ENCODE measurements at places on chromosomes 1 and 21.

DNA sequence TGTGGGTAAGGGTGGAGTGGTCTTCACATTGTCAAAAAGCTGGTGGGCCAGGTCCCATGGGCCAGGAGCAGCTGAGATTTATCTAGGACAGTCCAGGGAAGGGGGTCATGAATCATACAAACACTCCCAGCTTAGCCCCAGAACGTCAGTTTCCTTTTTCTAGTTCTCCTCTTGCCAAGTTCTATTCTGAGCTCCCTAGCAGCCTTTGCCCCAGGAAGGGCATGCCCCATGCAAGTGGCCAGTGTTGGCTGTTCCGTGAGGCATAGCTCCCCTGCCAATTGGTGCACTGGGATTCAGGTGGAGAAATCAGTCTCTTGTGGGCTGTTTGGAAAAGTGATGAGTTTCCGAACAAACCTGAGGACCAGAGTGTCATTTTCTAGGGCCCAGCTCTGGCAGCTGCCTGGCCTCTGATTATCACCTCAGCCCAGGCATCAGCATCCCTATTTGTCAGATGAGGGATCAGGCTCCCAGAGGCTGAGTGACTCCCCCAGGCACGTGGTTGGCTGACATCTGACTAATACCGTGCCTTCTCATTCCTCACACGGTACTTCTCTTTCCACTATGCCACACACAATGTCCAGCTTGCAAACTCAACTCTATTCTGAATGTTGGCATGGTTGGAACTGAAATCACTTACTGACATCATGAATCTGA lies 14.2 kb upstream of the MYOM3 start:
- peak; percentile 32 for DNase-seq

DNA sequence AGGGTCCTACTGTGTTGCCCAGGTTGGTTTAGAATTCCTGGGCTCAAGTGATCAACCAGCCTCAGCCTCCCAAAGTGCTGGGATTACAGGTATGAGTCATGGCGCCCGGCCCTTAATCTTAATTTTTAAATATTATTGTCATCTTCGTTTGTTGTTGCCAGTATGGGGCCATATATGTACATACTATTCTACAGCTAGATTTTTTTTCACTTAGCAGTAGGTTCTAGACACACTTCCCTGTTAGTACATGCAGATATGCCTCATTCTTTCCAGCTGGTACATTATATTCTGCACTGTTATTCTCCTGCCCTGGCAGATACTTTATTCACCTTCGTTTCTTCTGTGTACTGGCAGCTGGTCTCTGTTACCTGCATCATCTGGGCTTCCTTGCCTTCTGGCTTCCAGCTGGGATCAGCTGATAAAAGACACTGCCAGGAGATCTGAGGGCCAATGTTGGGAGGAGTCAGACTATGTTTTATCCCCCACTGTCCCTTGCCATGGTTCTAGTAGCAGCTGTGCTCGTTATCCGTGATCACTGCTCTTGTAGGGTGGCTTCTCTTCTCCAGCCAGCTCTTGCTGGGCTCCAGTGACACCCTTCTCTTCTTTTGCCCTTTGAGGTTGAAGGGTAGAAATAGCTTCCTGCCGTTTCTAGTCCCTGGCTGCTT lies 24.7 kb downstream of the ST3GAL3 start:
- no peak for DNase-seq

DNA sequence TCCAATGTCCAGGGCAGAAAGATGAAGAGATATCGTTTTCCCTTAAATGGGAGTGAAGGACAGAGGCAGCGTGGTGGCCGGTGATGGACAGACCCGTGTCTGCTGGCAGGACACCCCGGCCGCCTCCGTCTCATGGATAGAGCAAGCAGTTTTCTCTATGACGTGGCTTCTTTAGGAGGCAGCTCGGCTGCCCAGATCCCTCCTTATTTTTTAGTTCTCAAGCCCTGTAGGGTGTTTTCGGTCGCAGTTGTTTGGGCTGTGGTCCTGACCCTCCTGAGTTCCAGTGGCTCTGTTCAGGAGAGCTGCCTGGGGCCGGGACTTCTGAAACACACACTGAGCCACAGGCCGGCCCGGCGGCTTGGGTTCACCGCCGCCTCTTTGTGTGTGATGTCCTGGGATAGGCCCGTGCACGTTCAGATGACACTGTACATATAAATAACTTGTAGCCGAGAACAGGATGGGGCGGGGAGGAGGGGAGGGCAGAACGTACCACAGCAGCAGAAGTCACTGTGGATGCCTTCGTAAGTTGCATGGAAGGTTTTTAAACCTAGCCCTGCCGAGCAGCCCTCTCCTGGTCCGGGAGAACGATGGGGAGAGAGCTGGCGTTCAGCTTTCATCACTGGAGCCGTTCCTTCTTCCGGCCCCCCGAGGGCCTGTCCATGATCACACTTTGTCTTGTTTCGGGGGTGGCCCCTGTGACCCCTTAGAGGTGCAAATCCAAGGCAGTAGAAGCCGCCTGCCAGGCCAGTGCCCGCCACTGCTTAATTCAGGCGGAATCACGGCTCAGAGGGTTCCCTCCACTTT lies 65.2 kb downstream of the SIK1 start:
- DNase-seq, result peak; percentile 60

DNA sequence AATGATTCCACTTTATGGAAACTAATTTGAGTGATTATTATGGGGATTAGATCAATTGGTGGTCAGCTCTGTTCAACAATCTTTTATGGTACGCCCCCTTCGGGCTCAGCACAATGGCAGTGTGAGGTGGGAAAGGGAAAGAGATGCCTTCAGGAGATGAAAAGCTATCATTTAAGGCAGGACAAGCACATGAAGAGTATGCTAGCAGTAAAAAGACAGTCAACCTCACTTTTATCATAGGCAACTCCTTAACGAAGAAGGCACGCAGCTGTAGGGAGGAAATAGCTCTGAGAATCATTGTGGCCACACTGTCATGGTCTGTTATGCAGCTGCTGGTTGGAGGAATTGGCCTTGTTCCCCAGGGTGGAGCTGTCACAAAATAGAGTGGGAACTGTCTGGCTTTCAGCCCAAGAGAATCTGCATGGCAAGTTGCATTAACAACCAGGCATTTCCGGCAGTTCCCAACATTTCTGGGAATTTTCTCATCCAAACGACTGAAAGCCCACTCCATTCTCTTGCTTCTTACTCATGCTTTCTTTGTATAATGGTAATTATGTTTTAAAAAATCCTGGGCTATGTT lies 54.4 kb upstream of the BCL10 start:
- DNase-seq, result peak; percentile 68

GRCh38 chr1:115768549-115768948 lies at the start of gene CASQ2:
TSS of gene CASQ2 (minus strand) at chr1:115768714. CDS start at chr1:115768541, 173 bp downstream.
- no peak for DNase-seq

GRCh38 chr1:9691691-9692090 lies 40.2 kb downstream of the PIK3CD start:
- no peak for DNase-seq

DNA sequence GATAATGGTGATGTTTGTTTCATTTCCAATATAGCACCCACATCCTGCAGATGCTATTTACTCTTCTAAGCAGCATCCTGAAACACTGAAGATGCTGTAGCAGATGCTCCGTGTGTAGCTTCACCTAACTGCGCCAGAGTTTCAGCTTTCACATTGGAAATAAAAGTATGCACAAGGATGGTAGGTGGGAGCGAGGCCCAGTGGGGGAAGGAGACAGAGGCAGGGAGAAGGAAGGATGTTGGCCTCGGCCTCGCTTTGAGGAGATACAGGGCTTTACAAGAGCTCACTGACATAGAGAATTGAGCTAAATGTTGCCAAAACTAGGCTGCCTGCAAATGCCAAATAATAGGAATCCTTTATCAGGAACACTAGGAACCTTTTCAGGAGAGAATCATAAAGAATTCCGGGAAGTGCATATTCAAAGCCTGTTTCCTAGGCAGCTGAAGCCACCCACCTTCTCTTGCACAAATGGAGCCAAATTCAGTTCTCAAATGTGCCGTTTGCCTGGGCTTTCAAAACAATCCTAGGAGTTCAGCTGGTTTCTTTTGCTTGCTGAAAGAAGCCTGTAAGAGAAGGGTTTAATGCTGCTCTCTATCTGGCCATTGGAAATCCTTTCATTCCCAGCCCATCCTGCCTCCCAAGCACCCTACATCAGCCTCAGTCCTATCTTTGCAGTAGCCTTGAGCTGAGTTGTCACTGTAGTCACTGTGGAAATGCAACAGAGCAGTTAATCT lies 135.4 kb upstream of the ATP1B1 start:
- DNase-seq, result no peak

DNA sequence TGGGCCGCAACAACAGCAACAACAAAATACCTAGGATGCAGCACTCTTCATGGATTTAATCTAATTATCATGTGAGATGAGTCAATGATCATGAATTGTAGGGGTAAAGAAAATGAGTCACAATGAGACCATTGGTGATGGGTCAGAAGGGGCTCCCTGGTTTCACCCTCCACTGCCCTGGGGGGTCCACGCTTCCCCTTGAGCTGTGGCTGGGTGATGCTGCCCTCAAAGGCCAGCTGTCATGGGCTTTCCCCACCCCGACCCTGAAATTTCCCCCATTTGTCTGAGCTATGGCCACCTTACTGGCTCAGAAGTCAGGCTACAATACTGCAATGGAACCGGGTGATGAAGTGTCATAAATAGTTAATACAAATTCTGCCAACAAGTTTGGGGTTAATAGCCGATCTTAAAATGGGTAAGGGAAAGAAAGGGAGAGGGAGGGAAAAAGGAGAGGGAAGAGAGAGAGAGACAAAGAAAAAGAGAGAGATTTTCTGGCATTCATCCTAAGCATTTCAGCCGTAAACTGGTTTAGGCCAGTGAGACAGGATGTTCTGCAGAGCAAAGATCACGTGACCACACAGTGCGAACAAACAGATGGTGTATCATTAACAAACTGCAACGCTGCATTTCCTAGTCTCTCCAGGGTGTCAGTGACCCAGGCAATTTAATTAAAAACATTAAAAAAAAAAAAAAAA lies 143.4 kb upstream of the ERRFI1 start:
- DNase-seq, result peak; percentile 15

- DNase-seq, result no peak
Measured at GRCh38 chr1:5914676-5915365, 77.4 kb downstream of the NPHP4 start.

DNA sequence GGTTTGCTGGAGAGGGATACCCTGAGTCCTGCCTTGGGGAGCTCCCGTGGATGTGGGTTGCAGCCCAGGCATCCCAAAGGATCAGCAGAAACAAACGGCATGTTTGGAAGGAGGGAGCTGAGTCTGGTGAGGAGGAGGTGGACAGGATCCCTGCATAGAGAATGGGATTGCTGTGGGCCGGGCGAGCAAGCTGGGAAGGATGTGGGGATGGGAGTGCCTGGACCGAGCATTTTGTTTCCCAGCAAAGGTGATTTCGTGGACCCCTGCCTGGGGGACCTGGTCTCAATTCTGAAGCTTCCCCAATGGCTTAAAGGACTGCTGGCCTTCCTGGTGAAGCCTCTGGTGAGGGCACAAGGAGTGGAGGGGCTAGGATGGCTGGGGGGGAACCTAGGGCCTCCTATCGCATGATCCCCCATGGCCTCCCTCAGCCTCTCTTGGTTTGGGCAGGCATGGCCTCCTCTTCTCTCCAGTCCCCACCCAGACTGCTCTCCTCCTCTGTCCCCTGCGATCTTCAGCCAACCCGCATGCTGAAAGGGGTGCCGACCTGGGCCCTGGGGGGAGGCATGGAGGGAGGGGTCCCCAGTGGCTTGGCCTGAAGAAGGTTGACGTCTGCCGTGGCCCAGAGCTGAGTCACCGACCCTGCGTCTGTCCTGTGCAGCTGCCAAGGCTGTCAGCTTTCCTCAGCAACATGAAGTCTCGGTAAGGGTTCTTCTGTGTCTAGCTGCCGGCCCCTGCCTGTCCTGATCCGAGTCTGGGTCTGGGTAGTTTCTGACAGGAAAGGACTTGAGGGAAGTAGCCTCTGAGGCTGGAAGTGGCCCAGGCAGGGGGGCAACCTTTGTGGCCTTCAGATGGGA lies 16.3 kb downstream of the FAAH start:
- DNase-seq, result no peak

DNA sequence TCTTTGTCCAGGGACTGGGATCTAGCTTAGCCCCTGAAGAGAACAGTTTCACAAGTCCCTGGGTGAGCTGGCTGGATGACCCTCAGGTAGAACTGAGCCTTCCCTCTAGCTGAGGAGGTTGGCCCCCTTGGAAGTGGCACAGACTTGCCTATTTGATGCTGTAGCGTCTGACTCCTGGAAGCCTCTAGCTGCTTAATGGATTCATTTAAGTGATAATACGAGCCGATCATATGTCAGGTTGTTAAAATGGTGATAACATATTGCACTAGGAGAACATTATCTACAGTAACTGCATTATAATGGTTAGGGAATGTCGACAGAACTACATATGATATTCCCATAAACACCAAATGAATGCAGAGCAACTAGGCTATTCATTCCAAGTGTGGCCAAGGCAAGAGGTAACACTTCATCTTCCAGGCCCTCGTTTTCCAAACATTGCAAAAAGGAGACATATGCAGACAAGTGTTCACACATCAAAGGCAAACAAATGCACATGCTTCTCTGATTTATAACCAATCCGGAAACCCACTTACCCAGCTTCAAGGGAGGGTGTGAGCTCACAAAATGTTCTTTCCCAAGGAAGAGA lies 340.1 kb upstream of the PLXNA2 start:
- no peak for DNase-seq

DNA sequence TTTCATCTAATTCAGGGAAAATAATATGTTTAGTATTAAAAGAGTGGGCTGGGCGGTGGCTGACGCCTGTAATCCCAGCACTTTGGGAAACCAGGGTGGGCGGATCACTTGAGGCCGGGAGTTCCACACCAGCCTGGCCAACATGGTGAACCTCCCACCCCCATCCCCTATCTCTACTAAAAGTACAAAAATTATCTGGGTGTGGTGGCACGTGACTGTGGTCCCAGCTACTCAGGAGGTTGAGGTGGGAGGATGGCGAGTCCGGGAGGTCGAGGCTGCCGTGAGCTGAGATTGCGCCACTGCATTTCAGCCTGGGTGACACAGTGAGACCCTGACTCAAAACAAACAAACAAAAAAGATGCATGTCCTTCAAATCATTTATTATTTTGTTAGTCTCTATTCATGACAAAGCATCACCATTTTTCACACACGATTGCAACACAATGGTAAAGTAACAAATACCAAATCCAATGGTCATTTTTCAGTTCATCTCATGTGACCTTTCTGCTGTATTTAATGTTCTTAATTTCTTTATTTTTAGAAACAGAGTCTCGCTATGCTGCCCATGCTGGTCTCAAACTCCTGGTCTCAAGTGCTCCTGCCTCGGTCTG lies 1.0 kb downstream of the MSH4 start:
- no peak for DNase-seq

GRCh38 chr21:44643741-44644310 lies 2.4 kb upstream of the KRTAP10-11 start:
- DNase-seq, result no peak

DNA sequence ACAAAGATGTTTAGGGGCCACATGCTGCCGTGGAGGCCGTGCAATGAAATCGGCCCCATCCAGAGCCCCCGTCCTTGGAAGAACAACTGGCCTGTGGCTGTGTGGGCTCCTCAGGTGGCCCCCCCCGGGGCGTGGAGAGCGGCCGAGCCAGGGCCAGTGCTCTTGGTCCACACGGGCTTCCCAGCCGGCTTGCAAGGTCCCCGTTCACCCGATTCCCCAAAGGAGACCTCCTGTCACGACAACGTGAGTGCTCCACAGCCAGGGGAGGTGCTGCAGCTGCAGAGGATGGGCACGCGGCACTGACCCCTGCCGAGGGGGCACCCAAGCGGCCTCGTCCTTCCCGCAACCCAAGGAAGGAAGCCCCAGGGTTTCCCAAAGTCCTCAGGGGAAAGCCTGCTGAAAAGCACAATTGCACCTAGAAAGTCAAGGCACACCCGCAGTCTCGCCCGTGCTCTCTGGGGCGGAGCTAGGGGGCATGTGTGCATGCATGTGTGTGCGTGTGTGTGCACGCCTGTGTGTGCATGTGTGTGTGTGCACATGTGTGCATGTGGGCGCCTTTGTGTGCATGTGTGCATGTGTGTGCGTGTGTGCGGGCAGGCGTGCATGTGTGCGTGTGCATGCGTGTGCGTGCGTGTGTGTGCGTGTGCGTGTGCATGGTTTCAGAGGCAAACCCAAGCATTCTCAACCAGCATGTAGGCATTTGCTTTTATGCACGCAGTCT lies 48.2 kb downstream of the SLX9 start:
- DNase-seq, result no peak
